Activated CD8-positive, alpha-beta memory T cell treated with anti-CD3 and anti-CD28 coated beads for 4 hours (primary cell): ENCODE measurements at places on chromosomes 2 and 18.

GRCh38 chr2:121791290-121791689 is 35.8 kb downstream of the TSN start:
- no peak for DNase-seq

- no peak for DNase-seq
Observed at GRCh38 chr2:137838255-137839092, 125.8 kb upstream of the HNMT start.

DNA sequence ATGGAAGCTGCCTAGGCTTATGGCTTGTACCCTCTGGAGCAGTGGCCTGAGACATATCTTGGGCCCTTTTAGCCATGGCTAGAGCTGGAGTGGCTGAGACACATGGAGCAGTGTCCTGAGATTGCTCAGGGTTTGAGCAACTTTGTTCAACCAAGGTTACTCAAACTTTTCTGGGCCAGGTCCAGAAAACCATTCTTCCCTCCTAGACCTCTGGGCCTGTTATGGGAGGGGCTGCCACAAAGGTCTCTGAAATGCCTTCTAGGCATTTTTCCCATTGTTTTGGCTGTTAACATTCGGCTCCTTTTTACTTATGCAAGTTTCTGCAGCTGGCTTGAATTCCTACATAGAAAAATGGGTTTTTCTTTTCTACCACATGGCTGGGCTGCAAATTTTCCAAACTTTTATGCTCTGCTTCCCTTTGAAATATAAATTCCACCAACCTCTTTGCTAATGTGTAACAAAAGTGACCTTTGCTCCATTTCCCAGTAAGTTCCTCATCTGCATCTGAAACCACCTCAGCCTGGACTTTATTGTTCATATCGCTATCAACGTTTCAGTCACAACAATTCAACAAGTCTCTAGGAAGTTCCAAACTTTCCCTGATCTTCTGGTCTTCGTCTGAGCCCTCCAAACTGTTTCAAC is 84.9 kb upstream of the MAP4K3 start:
- DNase-seq = no peak

- no peak for DNase-seq
Observed at GRCh38 chr2:232869138-232870017, 686 bp upstream of the SNORC start.

DNA sequence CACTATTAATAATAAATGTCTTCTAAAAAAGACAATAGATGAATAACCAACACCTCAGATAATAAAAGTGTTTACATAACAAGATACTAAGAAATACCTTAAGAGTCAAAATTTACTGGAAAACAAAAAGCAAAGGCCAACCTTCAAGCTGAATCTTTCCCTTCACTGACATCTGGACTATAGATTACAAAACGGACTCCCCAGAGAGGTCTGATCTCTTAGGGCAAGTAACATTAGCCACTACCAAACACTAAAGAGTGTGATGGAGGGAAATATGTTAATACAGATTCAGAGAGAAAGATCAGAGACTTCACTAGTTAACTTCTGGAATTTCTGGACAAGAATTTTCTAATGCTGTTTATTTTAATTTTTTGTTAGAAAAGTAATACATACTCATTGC is 13.9 kb downstream of the CLASP1 start:
- DNase-seq = no peak
